ENCODE measurements at places on chromosomes 1 and 21.

DNA sequence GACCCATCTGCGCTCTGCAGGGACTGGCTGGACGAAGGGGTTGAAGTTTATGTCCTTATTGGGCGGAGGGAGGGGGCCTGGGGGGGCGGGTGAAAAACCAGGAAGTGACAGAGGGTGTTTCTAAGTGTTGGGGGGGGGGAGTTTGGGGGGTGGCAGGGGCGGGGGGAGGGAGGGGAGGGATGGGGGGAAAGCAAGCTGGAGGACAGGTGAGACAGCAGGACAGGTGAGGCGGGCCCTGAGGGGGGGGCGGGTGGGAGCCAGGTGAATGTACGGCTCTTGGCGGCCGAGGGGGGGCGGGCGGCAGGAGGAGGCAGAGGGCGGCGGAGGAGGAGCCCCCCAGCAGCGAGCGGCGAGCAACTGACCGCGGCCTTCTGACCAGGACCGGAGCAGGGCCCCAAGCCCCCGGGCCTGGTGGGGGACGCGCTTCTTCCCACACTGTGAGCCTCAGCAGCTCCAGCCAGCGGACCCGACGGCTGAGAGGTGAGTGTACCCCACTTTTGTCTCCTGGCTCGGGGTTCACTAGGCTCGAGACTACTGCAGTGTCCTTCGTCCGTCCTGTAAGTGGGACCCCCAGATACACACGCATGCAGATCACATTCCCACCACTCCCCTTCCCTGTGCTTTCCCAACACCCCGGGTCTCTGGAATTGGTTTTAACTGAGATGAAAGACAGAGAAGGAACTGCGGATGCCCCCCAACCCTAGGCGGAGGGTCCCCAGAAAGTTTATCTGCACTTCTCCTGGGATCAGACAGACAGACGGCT lies at the start of gene ZBTB7B:
Gene ZBTB7B, plus strand, starts transcription at position 339 of the 763 bp plus-strand sequence. CDS start 11,859 bp downstream, outside the sequence.
- DNase-seq = no peak

DNA sequence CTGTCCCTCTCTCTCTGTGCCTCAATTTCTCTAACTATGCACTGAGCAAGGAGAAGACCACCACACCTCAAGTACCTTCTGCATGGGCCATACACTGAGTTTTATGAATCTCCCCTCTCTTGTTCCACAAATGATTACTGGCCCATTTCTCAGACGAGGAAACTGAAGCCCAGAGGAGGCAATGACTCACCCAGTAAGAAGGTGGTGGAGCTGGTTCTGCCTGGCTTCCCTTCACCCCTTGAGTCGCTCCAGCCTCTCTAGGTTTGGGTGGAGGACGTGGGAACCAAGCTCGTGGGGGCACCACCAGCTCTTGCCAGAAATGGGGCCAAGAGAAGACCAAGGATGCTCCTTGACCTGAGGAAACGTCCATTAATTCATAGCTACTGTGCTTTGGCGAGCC lies 21.3 kb upstream of the RUNX3 start:
- no peak for DNase-seq

- DNase-seq = no peak
These were observed 19.9 kb downstream of the FCRL1 start for GRCh38 chr1:157799996-157800395.

DNA sequence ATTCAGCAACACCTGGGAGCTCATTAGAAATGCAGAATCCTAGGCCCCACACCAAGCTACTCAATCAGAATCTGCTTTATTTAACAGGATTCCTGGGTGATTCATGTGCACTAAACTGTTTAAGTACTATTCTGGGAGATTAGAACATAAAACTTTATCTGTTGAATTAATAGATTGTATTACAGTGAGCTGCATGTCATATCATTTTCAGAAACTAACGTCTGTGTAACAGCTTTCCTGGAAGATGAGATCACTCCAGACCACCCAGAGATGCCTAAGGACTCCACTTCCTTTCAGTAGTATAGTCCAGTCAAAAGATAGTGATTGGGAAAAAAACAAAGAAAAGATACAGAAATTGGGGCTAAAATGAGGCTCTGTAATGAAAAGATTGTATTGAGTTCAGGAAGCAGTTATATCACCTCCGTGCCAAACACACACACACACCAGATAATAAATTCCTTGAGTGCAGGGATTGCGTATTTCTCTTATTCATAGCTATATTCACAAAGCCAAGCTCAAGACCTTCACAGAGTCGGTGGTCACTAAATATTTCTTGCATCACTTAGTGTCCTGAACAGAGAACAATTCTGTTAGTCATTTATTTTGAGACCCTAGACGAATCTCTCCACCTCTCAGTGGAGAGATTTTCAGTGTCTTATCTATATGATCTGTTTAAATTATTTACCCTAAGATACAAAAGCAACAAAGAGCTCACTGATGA lies 178.2 kb downstream of the DSCAM start:
- no peak for DNase-seq

- no peak for DNase-seq
These were observed 170.3 kb upstream of the DUSP10 start for GRCh38 chr1:221912230-221912629.

DNA sequence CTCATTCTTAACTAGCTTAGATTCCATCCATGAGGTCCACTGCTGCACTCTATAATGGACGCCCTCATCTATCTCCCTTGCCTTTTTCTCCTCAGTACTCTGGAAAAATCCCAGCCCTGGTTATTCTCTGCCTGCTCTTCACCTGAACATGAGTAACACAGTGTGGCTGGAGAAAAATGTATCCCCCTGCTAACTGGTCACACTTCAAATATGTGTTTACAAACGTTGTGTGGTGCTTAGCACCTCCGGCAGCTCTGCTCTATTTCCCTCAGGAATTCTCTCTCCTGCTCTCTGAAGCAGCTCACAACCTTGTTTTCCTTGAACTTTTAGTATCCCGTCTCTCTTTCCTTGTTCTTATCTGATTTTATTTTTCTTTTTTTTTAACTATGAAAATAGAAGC lies 4.1 kb downstream of the SCCPDH start:
- DNase-seq = no peak

DNA sequence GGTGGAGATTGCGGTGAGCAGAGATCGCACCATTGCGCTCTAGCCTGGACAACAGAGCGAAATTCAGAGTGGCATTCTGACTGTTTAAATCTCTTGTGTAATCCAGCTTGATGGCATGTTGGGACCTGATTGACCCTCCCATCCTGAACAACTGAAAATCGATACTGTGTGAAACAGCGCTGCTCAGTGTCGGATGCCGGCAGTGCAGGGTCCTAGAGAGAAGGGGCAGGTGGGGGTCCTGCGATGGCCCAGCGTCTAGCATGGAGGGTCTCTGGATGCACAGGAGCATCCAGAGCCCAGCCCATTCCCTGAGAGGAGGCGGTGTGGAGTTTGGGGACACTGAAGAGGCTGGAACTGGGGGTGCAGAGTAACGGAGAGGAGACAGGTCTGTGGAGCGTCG lies 15.8 kb downstream of the AGT start:
- no peak for DNase-seq

DNA sequence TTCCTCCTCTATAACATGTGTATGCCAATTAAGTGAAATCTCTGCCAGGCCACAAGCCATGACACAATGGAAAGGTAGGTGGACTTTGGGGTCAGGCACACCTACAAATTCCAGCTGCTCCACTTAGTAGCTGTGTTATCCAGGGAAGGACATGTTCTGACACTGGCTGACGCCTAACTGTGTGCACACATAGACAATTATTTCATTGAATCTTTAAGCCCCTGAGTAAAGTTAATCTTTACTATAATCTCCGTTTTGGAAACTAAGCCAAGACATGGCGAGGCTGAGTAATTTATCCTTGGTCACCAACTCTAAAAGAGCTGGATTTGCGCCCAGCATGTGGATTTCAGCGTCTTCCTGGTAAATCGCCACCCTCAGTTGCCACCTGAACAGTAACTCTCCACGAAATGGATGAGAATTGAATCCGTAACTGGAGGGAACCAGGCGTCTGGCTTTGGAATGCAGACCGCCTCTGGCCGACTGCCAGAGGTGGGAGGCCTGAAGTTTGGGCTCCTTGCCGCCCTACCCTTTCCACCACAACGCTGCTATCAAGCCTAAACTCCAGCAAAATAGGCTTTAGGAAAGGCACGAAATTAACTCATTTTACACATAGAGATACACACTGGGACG lies 888 bp upstream of the SNRPE start:
- DNase-seq = no peak

GRCh38 chr1:111142356-111142975 lies 2.4 kb downstream of the CEPT1 start:
- DNase-seq = no peak

DNA sequence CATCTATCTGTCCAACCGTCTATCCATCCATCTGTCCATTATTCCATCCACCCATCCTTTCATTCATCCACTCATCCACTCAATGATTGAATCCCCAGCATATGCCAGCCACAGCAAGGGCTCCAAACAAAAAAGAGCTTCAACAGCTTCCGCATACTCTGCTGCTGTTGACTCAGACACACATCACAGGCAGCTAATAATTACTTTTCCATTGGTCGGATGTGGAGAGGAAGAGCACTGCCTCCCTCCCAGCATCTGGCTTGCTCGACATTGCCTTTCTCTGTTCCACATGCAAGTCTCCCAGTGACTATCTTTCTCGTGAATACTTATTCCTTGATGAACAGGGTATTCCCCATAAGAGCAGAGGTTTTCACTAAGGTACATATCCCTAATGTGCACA lies 176.5 kb downstream of the HIVEP3 start:
- DNase-seq = no peak

DNA sequence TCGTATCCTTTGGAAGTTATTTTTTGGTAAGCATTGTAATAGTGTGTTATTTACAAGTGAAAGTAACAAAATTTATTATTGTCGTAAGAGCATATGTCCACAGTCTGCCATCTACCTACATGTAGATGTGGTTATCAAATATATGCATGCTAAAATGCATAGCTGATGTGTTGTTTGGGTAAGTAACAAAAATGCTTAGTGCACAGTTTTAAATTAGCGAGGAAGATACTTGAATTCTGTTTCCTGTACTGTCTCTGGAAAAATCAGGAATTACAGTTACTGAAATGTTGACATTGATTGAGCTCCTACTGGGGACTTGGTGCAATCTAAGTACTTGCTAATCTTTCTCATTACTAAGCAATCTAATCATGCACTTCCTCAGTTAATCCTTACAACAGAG lies 14.3 kb downstream of the WDR64 start:
- DNase-seq = no peak

DNA sequence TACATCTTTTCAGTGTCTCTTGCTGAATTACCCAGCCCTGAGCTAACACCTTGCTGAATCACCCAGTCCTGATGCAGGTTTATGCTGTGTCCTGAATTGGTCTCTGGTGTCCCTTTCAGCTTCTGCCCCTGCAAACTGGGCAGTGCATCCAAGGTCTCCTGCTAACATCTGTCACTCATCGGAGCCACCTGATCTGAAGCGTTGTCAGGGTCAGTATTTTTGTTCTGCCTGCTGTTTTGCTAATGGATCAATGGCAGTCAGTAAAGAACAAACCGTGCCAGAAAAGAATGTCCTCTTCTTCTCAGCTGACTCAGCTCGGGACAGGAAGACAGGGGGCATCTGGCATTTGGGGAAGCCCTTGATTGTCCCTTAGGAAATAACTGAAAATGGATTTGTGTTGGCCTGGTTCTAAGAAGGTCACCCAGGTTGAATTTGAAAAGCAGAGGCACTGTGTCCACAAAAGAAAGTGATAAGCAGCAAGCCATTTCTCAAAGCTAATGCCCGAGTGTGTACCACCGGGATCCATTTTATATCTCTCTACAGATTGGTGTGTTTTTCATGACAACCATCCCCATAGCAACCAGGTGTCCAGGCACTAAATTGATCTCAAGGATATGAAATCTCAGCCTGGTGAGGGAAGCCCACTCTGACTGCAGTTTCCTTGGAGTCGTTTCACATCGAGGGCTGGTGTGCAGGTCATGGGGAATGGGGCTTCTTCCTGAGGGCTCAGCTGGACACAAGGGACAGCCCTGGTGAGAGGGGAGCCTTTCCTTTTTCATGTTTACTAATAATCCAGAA lies 109.7 kb upstream of the IRF2BP2 start:
- no peak for DNase-seq

GRCh38 chr1:99849413-99849743 lies 783 bp upstream of the AGL start:
- no peak for DNase-seq

- no peak for DNase-seq
These were observed 74.6 kb downstream of the RASAL2 start for GRCh38 chr1:178168536-178168935.

- DNase-seq = peak; percentile 4
These were observed 30.1 kb downstream of the KCNAB2 start for GRCh38 chr1:6075748-6076147.

DNA sequence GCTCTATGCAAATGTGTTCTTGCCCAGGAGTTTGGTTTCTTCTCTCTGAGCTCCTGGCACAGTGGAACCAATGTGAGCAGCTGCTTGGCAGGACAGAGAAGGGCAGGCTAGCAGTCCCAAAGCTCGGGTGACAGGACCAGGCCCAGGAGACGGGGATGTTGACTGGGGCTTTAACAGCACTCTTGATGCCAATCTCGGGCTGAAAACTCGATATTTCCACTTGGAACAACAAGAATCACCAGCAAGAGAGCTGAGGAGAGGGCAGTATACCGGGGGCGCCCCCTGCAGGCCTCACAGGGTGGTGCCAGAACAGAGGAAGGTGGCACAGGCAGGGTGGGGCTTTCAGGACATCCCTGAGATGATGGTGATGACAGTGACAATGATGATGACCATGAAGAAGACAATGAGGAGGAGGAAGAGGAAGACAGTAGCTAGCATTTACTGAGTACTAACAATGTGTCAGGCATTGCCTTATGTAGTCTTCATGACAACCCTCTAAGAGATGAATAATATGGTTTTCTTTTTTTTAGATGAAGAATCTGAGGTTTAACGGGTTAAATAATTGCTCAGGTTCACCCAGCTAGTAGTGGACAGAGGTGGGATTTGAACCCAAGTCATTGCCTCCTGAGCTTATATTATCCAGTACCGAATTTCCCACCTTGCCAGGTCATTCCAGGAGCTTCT lies 2.7 kb upstream of the KCNJ9 start:
- DNase-seq = no peak

- DNase-seq = no peak
These were observed 152.3 kb upstream of the RGS18 start for GRCh38 chr1:192005976-192006375.

DNA sequence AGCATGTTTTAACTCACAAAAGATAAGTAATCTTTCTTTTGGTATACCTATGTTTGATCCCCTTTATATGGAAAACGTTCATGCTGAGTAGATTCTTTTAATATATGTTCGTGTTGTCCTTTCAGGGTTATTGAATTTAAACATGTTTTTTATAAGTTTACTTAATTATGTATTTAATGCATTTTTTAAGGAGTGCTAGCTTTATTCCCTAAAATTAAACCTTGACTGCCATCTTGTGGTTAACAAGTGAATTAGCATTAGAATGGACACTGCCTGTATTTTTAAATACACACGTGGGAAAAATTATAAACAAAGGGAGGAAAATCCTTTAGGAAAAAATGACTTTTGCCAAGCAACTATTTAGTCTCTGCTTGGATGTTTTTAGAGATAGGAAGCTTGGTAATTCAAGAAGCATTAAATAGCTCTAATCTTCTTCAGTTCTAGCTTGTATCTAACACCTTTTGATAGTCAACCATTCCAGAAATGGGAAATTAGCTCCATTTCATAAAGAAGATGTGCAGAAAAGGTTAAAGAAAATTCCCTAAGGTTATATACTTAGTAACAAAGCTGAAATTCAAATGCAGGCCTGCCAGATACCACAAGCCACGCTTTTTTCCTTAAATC lies 43.0 kb downstream of the UBE2U start:
- DNase-seq = no peak

GRCh38 chr1:154807048-154807591 lies 63.0 kb downstream of the KCNN3 start:
- DNase-seq = no peak

- no peak for DNase-seq
These were observed 18.3 kb upstream of the SHISA4 start for GRCh38 chr1:201870397-201870796.

Measured in SW 1271 (cell line).